RWPE1 (cell line): ENCODE measurements at places on chromosomes 7 and 10.

DNA sequence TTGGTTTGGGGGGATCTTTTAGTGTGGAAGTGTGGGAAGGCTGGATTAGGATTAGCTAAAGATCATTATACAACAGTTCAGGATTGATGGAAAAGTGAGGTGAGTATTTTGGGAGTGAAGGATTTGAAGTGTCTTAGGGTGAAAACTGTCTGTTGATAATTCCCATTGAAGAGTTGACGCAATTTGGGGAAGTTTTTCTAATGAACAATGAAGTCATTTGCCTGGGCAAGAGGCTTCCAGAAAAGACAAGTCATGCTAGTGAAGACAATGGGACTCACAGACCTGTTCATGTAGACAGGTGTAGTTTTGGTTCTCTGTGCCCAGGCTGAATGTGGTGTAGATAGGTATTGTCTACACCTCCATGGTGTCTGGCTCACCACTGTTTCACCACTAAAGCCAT, 194.3 kb upstream of the GPR26 start:
- DNase-seq: no peak

GRCh38 chr10:63133821-63134557, 861 bp downstream of the NRBF2 start:
- no peak for DNase-seq

- no peak for DNase-seq
Measured at GRCh38 chr10:125936331-125936730, 40.0 kb downstream of the FANK1 start.

GRCh38 chr7:44394636-44395035, 69.2 kb upstream of the CAMK2B start:
- no peak for DNase-seq

DNA sequence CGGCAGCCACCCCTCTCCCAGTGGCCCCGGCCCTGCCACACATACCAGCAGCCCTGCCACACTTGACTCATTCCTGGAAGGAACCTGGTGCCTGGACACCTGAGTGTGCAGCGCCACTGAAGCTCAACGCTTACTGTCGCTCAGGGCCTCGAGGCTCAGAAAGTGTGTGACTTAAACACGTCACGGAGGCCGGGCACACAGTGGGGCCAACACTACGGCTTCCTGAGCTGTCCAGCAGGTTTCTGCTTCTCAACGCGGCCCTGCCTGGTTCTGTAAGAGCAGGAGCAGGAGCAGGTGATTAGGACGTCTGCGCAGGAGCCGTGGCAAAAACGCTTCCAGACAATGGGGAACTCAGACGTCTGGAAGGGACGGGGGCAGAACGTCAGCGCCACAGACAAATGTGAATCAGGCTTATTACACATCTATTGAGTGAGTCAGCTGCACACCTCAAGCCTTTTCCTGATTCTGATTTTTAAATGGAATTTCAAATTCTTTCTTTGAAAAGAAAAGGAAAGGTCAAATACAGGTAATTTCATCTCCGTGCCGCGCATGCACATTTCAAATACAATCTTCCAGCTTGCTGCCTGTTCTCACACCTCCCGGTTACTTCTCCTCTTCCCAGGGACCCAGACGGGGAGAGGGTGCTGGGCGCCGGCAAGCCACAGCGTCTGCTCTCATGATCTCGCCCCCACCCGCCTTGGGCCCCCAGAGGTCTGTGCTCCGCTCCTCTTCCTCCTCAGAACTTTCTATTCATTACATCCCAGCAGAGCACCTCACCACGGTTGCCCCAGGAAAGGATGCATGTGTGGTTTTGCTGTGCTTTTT, 66.6 kb downstream of the ADARB2 start:
- peak; percentile 30 for DNase-seq

DNA sequence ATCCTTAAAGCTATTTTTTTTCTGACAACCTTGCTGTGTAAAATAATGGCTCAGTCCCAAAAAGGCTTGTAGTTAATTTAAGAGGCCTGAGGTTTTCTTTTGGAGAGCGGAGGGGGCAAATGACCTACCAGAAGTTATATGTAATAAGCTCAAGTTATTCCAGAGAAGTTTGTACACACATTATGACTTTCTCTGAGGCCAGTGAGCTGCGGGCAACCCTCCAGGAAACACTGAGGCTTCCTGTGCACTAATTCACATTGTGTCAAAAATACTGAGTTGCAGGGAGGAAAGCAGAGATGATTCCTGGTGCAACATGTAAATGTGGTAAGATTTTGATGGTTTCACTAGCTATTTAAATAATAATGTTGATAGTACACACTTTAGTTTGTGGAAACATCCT, 188.6 kb downstream of the DIP2C start:
- DNase-seq: no peak

DNA sequence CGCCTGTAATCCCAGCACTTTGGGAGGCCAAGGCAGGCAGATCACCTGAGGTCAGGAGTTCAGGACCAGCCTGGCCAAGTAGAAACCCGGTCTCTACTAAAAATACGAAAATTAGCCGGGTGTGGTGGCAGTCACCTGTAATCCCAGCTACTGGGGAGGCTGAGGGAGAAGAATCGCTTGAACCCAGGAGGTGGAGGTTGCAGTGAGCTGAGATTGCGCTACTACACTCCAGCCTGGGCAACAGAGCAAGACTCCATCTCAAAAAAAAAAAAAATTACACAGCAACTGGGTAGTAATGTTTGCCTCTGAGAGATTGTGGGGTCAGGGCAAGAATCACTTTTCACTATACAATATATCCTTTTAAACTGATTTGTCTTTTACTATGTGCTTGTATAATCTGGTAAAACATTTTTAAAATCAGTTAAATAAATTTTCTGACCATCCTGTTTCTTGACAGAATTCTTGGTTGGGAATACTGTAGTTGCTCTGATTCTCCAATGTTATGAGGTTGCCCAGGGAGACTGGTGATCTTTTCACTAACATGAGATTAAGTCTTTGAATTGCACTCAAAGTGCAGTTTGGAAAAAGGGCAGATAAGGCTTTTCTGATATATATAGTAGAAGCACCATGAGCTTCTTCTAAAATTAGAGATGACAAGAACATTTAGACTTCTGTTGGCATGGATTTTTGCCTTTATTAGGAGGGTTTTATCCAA, 1.5 kb downstream of the ENTPD7 start:
- no peak for DNase-seq

GRCh38 chr10:119917777-119918176, 25.2 kb downstream of the SEC23IP start:
- no peak for DNase-seq

DNA sequence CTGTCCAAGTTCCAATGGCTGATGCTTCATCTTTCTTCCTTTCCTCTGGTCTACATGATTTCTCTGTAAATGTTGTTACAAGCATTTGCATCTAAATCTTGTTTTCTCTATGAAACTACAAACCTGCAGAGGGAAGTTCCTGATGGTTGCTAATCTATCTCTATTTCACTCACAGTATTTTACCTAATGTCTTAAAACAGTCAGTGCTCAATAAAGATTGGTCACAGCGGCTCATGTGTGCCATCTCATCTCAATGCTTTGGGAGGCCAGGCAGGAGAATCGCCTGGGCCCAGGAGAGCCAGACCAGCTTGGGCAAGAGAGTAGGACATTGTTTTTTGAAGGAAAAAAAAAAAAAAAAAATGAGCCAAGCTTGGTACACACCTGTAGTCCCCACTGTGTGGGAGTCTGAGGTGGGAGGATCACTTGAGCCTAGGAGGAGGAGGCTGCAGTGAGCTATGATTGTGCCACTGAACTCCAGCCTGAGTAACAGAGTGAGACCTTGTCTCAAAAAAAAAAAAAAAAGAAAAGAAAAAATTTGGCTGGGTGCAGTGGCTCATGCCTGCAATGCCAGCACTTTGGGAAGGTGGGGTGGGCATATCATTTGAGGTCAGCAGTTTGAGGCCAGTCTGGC, 71.3 kb upstream of the ARMC3 start:
- no peak for DNase-seq

DNA sequence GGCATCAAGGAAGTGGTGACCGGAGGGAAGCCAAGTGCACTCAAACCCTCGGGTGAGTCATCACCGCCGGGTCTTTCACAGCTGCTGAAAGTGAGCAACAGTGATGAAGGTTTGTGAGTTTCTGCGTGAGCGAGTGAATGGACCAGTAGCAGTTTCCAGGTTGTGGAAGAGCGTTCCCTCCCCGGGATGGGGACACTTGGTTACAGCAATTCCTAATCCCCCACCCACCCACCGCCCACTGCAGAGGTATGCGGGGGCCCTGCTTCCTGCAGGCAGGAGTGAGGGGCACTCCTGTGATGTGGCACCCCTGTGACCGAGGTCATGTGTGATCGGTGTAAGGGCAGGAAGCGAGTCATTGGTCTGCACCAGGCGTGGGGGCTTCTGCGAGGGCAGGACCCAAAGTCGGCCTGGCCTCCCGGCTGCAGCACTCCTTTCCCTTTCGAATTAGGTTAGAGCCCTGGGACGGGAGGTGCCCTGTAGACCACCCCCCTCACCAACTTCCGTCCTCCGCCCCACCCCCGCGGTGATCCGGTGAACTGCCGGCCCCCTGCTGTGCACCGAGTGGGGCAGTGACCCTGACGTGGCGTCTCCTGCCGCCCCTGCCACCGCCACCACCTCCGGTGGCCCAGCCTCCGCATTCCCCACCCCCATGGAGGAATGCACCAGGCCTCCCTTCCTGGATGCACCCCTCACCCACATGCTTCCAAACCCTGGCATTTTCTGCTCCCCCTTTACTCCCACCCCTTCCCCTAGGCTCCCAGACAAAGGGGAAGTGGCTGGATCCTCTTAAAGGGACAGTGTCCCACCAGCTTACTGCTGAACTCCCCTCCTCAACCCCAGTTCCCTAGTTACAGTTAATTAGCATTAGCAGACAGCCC, 10.9 kb downstream of the LIMK1 start:
- DNase-seq: peak; percentile 84

GRCh38 chr7:25656581-25657026, 428.3 kb upstream of the NPVF start:
- DNase-seq: no peak

- no peak for DNase-seq
Measured at GRCh38 chr7:141663081-141663849, 38.7 kb downstream of the DENND11 start.

GRCh38 chr10:101014966-101015581, 15.5 kb downstream of the LZTS2 start:
- peak; percentile 81 for DNase-seq

GRCh38 chr10:16195178-16195769, 241.5 kb upstream of the PTER start:
- no peak for DNase-seq

DNA sequence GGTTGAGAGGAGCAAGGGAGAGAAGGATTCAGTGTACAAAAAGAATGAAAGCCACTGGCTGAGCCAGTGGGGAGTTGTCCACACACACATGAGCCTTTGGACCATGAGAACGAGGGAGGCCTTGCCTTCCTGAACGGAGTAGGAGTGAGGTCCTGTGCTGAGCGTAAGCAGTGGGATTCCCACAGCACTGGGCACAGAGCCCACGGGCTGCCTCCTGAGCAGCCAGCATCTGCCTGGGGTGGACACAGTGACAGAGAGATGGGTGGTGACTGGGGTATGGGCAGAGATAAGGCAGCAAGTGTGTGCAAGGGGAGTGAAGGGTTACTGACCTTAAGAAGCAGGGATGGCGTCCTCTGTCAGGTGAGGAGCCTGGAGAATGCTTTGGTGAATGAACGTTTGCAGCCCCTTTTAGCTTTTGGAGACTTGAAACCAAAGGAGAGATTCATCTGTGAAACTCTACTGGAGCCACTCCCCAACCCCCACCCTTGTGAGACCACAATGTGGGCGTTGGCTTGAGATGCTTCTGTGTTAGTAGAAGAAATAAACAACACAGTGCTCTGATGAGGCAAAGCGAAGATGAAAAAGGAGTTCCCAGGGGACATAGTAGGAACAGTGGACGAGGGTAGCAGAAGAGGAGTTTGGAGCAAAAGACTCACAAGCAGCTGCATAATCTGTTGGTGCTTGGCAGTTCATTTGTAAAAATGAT, 56.5 kb downstream of the FIGNL1 start:
- DNase-seq: no peak
